ENCODE measurements at places on chromosomes 7 and 10. TPM values are rescaled to one million over a fixed set of nuclear protein-coding genes. Genes with fewer than 3 reads are reported as not detected.
A peak's percentile ranks its signal among the peaks of the same experiment; 100 is the strongest.

GRCh38 chr10:45044290-45044689 is 43.6 kb downstream of the ZNF22 start:
- no peak for DNase-seq
- no peaks in the 10 kb centered on the region for H3K4me1 ChIP-seq
- H3K4me3 ChIP-seq: no peak overlapping the region
- H3K36me3 ChIP-seq: no peaks in the 10 kb centered on the region

DNA sequence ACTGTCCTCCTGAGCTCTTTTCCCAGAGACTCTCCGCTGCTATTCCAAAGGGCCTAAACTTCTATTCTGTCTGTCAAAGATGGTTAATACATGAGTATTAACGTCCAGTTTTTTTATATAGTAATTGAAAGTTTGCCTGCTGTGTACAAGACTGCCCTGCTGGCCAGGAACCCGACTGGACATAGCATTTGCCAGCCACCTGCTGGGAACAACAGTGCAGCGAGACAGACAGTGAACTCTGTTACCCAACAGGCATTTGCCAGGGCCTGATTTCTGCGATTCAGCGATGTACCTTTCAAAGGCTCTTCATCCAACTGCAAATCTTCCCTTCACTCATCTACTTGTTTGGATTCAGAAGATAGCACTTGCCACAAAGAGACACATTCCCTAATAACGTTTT is 128.8 kb upstream of the SEM1 start:
- no peaks in the 10 kb centered on the region for H3K36me3 ChIP-seq
- no peak overlapping the region for H3K27ac ChIP-seq
- no peak for DNase-seq
- no peaks in the 10 kb centered on the region for H3K4me1 ChIP-seq
- H3K4me3 ChIP-seq: no peak overlapping the region

GRCh38 chr10:71805776-71806703 is 32.7 kb upstream of the VSIR start:
- peaks cover 1% of the 10 kb centered on the region for H3K36me3 ChIP-seq
- DNase-seq: peak; percentile 21
- no peak overlapping the region for H3K27ac ChIP-seq
- no peaks in the 10 kb centered on the region for H3K27me3 ChIP-seq
- H3K4me3 ChIP-seq: no peak overlapping the region

GRCh38 chr7:41472427-41473125 is 230.3 kb downstream of the INHBA start:
- no peak overlapping the region for H3K4me3 ChIP-seq
- no peaks in the 10 kb centered on the region for H3K4me1 ChIP-seq
- H3K36me3 ChIP-seq: no peaks in the 10 kb centered on the region
- DNase-seq: no peak
- no peak overlapping the region for H3K27ac ChIP-seq

- no peaks in the 10 kb centered on the region for H3K27me3 ChIP-seq
- no peak overlapping the region for H3K27ac ChIP-seq
- H3K4me1 ChIP-seq: no peaks in the 10 kb centered on the region
- no peak for DNase-seq
Measured at GRCh38 chr10:37379991-37380390, 254.6 kb downstream of the ANKRD30A start.

- H3K4me1 ChIP-seq: peaks cover 7% of the 10 kb centered on the region
- H3K27ac ChIP-seq: no peak overlapping the region
- H3K4me3 ChIP-seq: no peak overlapping the region
- no peak for DNase-seq
- H3K36me3 ChIP-seq: no peaks in the 10 kb centered on the region
Measured at GRCh38 chr10:61184429-61184828, 240.4 kb upstream of the RHOBTB1 start.

DNA sequence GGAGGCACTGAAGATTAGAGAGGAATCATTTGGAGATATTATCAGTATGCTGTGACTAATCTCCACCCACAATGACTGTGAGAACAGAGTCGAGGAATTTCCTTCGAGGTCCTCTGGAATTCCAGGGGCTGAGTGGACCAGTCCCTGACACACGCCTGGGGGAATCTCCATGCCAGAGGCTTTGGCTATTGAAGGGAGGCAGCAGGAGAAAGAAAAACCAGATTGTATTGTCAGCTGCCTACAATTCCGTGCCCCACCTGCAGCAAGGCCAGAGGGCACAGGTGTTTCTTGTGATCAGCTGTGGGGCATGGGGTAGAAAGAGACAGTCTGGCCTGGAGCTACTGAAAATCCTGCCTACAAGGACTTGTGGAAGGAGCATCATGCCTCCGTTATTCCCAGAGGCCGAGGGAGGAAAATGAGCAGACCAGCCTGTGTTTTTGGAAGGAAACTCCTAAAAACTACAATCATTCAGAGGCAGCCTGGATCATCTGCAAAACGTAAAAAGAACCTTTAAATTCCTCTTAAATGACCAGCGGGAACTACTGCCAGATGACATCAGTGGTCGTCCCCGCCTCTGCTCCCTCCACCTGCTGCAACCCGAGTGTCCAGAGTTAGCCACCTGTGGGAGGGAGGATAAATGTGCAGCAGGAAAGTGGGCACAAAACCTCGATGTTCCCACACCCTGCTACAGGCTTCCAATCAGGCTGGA is 25.4 kb upstream of the ANK3 start:
- no peak for DNase-seq
- no peak overlapping the region for H3K4me3 ChIP-seq
- no peaks in the 10 kb centered on the region for H3K36me3 ChIP-seq
- H3K27ac ChIP-seq: no peak overlapping the region
- H3K27me3 ChIP-seq: no peaks in the 10 kb centered on the region
- no peaks in the 10 kb centered on the region for H3K4me1 ChIP-seq

DNA sequence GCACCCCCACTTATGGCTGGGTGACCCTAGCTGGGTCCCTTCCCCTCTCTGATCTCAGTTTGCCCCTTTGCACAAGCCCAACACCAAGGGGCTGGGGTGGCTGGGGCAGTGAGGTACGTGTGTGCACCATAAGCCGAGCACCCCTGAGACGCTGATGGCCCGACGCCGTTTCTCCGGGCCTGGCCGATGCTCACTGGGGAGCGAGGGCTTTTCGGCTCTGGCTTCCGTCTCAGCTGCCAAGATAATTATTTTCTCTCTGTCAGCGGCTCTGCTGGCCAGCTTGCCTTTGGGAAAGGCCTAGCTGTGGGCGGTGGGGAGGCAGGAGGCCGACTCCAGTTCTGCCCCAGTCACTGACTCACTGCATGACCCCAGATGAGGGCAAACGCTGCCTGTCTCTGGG is 91.0 kb downstream of the ZMIZ1 start:
- H3K4me3 ChIP-seq: no peak overlapping the region
- peak; percentile 86 for DNase-seq
- H3K27ac ChIP-seq: peak overlapping the region; percentile 84
- no peaks in the 10 kb centered on the region for H3K27me3 ChIP-seq
- peaks cover 13% of the 10 kb centered on the region for H3K36me3 ChIP-seq

DNA sequence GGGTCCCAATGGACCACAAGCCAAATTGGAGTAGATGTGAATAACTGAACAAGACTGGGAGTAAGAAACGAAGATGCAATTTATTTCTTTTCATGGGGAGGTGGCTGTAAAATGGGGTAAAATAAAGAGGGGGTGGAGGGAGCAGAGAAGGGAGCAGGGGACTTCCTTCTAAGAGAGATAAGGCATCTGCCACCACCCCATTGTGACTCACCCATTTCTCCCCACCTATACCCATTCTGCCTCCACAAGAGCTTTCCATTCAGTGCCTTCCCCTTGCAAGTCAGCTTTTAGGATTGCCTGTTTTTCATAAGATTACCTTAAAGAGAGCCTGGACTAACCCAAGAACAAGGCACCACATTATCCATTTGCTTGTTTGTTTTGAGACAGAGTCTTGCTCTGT is 87.1 kb upstream of the PAX2 start:
- no peak for DNase-seq
- H3K36me3 ChIP-seq: no peaks in the 10 kb centered on the region
- no peak overlapping the region for H3K4me3 ChIP-seq

DNA sequence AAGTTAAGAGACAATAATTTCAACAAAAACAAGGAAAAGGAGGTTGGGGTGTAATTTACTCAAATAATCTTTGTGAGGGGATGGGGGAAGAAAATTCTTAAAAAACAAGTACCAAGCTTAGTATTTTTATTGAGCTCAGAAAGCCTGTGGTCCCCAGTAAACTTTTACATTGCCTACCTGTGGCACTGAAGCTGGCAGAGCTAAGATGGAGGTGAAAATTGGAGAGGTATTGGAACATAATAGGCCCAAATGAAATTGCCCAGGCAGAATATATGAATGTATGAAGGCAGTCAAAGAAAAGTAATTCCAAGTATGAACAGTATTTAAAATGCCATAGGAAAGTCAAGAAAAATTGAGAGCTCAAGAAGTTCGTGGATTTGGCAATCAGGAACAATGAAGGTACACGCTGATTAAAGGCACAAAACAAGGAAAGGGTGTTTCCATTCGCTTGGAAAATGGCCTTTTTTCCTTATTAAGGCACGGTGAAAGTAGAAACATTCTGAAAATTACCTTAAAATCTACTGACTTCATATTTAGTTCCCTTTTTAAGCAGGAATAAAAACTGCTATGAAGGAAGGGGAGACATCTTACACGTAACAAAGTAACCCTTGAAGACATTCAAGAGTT is 3.4 kb upstream of the KMT2E start:
- no peaks in the 10 kb centered on the region for H3K27me3 ChIP-seq
- H3K4me1 ChIP-seq: peaks cover 5% of the 10 kb centered on the region
- peak; percentile 62 for DNase-seq
- peak overlapping the region; percentile 23 for H3K4me3 ChIP-seq

DNA sequence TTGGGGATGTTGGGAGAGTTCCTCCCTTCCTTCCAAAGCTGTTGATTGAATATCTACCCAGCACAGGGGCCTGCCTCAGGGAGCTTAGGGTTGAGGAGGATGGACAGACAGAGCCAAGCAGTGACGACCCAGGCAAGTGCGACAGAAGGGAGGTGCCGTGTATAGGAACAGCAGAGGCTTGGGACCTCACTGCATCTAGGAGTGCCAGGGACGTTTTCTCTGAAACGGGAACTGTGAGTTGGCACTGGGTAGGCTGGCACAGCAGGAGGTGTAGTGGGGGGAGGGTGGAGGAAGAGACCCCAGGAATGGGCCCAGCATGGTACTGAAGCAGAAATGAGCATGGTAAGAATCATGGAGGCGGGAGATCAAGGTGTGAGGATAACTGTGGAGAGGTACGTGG is 55.3 kb upstream of the MGMT start:
- no peak for DNase-seq
- H3K4me3 ChIP-seq: no peak overlapping the region
- no peaks in the 10 kb centered on the region for H3K4me1 ChIP-seq
- H3K36me3 ChIP-seq: no peaks in the 10 kb centered on the region

DNA sequence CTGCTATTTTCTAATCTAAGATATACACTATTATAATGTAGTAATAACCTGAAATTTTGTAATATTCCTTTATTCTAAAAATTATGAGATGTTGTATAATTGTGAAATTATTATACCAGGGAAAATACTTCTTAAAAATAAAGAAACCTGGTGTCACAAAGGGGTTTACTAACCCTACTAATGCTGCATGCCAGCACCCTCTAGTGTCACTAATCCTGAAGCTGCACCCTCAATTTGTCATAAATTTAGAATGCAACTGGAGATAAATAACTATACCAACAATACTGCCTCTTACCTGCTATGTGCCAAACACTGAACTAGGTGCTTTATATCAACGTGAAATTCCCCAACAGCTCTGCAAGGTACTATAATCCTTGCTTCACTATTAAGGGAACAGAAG is 30.8 kb downstream of the TM9SF3 start:
- no peaks in the 10 kb centered on the region for H3K4me1 ChIP-seq
- H3K27ac ChIP-seq: no peak overlapping the region
- H3K36me3 ChIP-seq: peaks cover 24% of the 10 kb centered on the region

- H3K27ac ChIP-seq: no peak overlapping the region
- no peaks in the 10 kb centered on the region for H3K36me3 ChIP-seq
- no peak overlapping the region for H3K4me3 ChIP-seq
- no peaks in the 10 kb centered on the region for H3K27me3 ChIP-seq
Measured at GRCh38 chr7:6205971-6206660, 66.3 kb downstream of the CYTH3 start.

SVOPL gene
- polyA plus RNA-seq: 0.39 TPM

COL1A2 gene
- polyA plus RNA-seq: 175 TPM

PHKG1 gene
- polyA plus RNA-seq: 1.0 TPM

SYT15 gene
- 3.8 TPM for polyA plus RNA-seq

SLC13A1 gene
- polyA plus RNA-seq: not detected

METTL2B gene
- 12.4 TPM for polyA plus RNA-seq

ASB13 gene
- 12.5 TPM for polyA plus RNA-seq

HYAL4 gene
- polyA plus RNA-seq: 0.07 TPM

All from lung (tissue), 17 donors.